AG04450 (cell line): ENCODE measurements at places on chromosomes 7 and 10.

DNA sequence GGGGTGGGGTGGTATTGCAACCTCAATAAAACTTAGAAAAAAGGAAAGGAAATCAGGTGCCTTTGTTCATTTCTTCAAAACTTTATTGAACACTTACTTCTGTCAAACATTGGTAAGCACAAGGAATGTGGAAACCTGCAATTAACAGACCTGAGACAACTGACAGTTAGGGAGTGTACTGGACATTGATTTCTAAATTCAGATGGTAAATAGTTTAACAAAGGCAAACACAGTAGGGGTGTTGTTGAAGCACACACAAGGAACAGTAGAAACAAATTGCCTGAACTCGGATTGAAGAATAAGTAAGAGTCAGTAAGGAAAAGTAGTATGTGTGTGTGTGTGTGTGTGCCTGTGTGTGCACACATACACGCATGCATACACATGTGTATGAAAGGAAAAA, 108.6 kb downstream of the CSTF2T start:
- DNase-seq: no peak

GRCh38 chr10:22672319-22673090, 41.9 kb downstream of the PIP4K2A start:
- DNase-seq: no peak

DNA sequence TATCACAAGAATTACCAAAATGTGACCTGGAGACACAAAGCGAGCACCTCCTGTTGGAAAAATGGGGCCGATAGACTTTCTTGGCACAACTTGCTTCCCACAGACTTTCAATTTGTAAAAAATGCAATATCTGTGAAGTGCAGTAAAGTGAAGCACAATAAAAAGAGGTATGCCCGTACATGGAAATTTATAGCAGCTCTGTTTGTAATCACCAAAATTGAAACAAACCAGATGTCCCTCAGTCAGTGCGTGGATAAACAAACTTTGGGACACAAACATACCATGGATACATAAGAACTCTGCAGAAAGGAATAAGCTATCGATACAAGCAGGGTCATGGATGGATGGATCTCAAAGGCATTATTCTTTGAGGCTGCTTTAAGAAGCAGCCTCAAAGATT, 33.6 kb downstream of the ARID5B start:
- DNase-seq: no peak

DNA sequence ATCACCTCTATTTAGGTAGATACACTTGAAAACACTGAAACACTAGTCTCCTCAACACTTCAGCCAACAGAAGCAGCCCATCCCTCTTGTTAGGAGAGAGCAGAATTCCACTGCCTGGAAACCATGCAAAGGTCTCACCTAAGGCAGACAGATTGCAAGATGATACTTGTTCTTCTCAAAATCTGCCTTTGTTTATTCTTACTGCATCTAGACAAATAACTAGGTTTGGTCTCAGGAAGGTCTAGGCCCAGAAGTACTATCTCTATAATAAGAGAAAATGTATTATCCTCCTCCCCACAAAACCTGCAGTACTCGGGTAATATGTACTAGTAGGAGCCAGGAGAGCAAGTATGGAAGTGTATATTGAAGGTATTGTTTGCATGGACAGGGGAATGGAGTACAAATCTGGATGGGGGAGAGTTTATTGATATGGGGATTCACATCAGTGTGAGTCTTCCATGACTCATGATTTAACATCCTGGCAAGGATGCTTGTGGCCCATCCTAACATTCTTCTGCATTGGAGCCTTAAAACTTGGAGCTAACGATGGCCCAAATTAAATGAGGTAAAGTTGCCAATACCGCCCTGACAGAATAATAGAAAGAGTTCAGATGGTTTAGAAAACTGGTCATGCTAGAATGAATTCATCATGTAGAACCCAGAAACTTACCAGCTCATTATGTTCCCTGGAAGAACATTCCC, 109.2 kb downstream of the EPC1 start:
- peak; percentile 21 for DNase-seq

GRCh38 chr10:123669886-123670285, 3.7 kb downstream of the GPR26 start:
- no peak for DNase-seq

DNA sequence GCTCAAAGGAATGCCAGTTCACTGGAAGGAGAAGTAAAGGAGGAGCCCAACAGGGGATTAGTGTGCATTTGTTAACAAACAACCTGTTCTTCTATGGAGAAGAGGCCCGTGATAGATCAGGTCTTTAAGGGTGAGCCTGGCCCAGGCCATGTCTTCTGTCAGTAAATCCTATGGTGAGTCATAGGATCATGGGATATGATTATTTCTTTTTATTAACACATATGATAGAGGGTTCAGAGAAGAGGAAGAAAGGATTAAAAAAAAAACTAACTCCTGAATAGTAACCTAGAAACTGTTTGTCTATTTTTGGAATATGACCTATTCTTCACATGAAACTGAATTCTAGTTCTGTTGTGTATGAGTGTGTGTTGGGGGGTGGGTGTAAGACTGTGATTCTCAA, 70.4 kb downstream of the GPR158 start:
- DNase-seq: no peak

- DNase-seq: no peak
These were observed 91.4 kb downstream of the ST7 start for GRCh38 chr7:117044664-117045063.

GRCh38 chr10:102131286-102132170, 1.3 kb upstream of the PPRC1 start:
- no peak for DNase-seq

GRCh38 chr7:148903504-148903903, 19.4 kb upstream of the EZH2 start:
- no peak for DNase-seq

GRCh38 chr7:46233585-46234329, 312.7 kb upstream of the IGFBP3 start:
- no peak for DNase-seq

DNA sequence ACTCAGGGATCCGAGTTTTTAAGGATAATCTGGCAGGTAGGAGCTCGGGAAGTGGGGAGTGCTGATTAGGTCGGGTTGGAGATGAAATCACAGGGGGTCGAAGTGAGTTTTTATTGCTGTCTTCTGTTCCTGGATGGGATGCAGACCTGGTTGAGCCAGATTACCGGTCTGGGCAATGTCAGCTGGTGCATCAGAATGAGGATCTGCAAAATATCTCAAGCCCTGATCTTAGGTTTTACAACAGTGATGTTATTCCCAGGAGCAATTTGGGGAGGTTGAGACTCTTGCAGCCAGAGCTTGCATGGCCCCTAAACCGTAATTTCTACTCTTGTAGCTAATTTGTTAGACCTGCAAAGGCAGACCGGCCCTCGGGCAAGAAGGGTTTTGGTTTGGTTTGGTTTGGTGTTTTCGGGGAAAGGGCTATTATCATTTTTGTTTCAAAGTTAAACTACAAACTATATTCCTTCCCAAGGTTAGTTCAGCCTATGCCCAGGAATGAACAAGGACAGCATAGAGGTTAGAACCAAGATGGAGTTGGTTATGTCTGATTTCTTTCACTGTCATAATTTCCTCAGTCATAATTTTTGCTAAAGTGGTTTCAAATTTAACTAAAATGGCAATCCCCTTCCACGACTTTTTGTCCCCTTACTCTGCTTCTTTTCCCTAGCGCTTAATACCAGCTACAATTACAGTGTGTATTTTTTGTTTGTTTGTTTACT, 20.6 kb upstream of the PIK3CG start:
- no peak for DNase-seq

- no peak for DNase-seq
These were observed 711 bp downstream of the FAM221A start for GRCh38 chr7:23680414-23681405.

GRCh38 chr10:97323501-97323900, 4.4 kb downstream of the FRAT1 start:
- DNase-seq: no peak

GRCh38 chr10:59887972-59888640, 18.2 kb downstream of the CCDC6 start:
- no peak for DNase-seq

DNA sequence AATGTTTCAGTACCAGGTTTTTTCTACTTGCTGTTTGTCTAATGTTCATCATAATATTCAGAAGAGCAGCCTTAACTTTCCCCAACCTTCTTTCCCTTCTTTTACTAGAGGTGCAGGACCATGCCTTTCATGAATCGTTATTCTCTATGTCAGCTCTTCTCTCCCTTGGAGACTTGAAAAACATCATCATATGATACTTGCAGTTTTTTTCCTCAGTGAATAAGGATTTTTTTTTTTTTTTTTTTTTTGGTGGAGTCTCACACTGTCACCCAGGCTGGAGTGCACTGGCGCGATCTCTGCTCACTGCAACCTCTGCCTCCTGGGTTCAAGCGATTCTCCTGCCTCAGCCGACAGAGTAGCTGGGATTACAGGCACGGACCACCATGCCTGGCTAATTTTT, 30.1 kb downstream of the SMNDC1 start:
- DNase-seq: no peak

DNA sequence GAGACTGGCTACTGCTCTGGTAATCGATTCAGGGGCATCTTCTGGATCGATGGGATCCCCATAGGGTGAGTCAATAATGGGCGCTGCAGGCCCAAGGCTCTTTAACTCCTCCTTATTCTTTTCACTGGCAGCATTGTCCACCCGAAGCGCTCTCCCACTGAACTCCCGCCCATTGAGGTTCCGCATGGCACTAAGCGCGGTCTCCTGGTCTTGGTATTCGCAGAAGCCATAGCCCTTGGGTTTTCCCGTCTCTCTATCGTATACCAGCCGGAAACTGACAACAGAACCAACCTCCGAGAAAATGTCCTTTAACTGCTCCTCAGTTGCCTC, 285 bp downstream of the CSTF2T start:
- DNase-seq: no peak

GRCh38 chr10:112201334-112201733, 17.8 kb upstream of the GPAM start:
- no peak for DNase-seq

DNA sequence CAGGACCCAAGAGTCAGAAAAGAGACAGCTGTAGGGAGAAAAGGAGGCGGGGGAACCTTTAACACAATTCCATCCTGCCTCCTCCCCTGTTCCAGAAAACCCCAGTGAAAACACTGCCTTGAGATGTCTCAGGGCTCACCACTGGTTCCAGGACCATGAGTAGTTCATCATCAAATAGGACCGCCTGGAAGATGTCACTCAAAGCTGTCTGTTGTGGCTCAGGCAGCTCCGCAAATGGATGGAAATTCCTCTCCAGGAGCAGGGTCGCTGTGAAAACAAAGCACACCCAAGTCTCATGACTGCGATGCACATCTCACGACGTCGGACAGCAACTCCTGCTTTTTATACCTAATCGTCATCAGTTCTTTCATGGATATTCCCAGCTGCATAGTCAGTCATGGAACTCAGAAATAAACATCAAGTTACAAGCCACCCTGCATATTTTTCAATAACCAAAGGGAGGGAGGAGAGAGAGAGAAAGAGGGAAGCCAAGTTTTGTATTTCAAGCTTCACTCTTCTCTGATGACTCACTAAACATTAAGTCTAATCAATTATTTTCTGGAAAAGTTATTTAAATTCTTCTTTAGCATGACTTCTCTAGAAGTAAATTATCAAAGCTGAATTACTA, 49.2 kb downstream of the GSDME start:
- peak; percentile 54 for DNase-seq

- no peak for DNase-seq
These were observed 9.6 kb downstream of the TMEM184A start for GRCh38 chr7:1546274-1546908.

GRCh38 chr10:109343293-109343692, 580.0 kb downstream of the XPNPEP1 start:
- DNase-seq: peak; percentile 63

GRCh38 chr10:92897916-92898315, 49.6 kb downstream of the EXOC6 start:
- no peak for DNase-seq

- no peak for DNase-seq
These were observed 415.1 kb downstream of the CCSER2 start for GRCh38 chr10:84743483-84743882.

DNA sequence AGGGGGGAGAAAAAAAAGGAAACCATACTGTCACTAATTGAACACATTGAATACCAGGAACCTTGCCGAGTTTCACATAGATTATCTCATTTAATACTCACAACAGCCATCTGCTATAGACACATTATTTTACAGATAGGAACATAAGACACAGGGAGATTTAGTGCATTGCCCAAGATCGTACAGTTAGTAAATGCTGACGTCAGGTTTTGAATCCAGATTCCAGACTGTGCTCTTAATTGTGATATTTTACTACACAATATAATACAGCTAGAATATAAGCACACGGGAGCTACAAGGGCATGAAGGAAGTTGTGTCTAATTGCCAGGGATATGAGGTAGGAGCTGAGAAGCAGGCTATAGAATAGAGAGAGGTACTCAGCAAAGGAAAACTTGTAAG, 93.9 kb upstream of the MINDY3 start:
- DNase-seq: no peak

DNA sequence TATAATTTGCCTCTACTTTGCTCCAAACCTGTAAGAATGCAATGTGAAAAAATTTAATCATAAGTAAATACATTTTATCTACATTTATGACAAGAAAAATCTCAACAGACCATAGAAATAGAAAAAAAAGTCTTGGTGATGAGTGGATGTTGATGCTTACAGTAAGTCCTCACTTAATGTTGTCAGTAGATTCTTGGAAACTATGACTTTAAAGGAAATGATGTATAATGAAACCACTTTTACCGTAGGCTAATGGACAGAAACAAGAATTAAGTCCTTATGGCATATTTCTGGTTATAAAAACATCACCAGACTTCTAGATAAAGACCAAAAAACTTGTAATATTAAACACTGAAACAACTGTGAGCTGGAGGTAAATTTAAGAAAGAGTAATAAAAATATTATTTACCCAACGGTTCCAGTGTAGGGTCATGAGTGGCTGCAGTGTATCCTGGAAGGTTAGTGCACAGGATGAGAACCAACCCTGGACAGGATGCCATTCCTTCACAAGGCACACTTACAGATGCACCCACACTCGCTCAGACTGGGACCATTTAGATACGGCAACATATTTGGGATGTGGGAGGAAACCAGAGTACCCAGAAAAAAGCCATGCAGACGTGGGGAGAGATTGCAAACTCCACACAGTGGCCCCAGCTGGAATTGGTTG, 76.3 kb downstream of the GLCCI1 start:
- no peak for DNase-seq

- DNase-seq: no peak
These were observed 1083.6 kb upstream of the PHF14 start for GRCh38 chr7:9890092-9890491.

- no peak for DNase-seq
These were observed 43.1 kb upstream of the KDM7A start for GRCh38 chr7:140219672-140220524.

DNA sequence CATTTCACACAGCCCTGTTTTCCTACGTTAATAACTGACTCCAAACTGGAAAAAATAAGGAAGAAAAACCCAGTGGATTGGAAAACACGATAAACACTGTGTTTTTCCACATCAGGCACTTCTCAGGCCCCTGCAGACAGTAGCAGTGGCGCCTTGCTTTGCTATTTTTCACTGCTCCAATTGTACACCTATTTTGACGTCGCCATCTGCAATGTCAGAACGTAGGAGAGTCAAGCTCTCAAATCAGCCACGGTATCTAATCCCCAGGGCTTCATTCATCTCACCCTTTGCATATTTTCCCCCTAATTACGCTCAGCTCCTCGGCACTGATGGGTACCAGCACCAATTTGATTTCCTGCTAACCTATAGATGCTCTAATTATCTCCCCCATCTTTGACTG, 338.1 kb upstream of the GALNT17 start:
- DNase-seq: no peak

- DNase-seq: no peak
These were observed 144.7 kb upstream of the LYZL2 start for GRCh38 chr10:30774261-30774660.
